CD4-positive, alpha-beta T cell treated with Interleukin-4 for 1 hour (primary cell): ENCODE measurements at places on chromosomes 11 and 22.

- DNase-seq = peak; percentile 14
Measured at GRCh38 chr11:32830413-32830738, 649 bp downstream of the PRRG4 start.

GRCh38 chr11:69210310-69211035, 54.7 kb downstream of the SMIM38 start:
- no peak for DNase-seq

DNA sequence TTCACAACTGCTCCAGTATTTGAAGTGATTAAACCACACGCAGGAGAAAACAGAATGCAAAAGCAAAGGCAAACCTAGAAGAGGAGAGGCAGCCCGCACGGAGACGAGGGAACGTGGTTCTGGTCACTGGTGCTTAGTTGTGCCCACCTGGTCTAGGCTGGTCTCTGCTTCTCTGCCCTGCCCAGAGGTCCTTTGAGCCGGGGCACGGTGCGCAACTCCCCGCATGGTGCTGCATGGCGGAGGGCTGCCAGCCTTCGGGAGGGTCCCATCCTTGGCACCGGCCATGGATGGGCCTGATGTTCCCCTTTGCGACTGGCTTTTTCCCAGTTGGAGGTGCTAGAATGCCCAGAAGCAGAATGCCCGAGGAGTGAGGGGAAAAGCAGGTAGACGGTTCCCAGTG, 46.1 kb downstream of the KCNC1 start:
- no peak for DNase-seq

GRCh38 chr11:43497144-43497543, 138.4 kb downstream of the TTC17 start:
- no peak for DNase-seq

- DNase-seq = no peak
Measured at GRCh38 chr22:43185860-43186261, 1.1 kb downstream of the TTLL12 start.

DNA sequence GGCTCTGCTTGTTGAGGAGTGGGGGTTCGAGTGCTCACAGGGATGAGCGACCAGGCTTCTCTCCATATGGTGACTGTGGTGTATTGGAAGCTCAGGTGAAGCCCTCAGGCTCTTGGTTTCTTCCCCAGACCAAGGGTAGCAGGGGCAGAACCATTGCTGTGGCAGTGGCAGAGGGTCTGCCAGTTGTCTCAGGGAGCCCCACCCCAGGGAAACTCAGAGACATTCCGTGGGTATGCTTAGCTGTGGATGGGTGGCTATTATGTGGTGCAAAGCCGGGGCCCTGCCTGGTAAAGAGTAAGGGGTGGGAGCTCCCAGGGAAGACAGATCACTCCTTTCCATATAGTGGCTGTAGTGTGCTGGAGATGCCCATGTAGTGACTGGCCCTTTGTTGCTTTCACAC, 167.8 kb downstream of the DLG2 start:
- DNase-seq = no peak

DNA sequence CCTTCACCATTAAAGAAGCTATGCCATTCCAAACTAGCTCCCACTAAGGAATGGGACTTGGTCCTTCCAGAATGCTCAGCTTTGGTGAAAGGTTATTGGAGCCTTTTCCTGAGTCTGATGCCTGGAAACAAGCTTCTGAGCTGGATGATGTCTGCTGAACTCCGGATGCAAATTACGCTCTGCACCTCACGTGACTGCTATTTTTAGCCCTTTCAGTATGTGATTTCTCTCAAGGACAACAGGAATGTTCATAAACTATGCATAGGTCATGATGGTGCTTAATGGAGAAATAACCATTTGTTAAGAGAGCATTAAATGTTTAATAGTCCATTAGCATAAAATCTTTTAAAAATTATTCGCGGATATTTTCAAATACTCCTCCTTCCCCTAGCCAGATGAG, 631.4 kb upstream of the KIRREL3 start:
- no peak for DNase-seq

GRCh38 chr11:72441752-72442207, 7.4 kb upstream of the CLPB start:
- DNase-seq = no peak

- DNase-seq = no peak
Measured at GRCh38 chr22:23777776-23778576, 5.3 kb downstream of the MMP11 start.

GRCh38 chr11:96014217-96014616, 90.3 kb upstream of the MTMR2 start:
- peak; percentile 47 for DNase-seq

DNA sequence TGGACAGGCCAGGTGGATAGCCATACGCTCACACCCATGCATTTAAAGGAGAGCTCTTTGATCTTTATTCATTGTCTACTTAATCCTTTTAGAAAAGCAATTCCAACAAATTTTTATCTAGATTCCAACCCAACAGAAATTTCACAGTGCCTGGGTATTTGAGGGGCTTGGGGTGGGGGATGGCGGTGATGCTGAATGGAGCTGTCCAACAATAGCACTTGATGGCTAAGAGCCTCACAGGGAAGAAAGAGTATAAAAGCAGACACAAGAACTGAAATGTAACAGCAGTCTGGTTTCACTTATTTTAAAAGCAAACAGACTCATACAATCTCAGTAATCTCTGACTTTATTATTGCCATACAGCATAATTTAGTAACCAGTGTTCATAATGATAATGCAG, 101.8 kb upstream of the SORL1-AS1 start:
- no peak for DNase-seq

DNA sequence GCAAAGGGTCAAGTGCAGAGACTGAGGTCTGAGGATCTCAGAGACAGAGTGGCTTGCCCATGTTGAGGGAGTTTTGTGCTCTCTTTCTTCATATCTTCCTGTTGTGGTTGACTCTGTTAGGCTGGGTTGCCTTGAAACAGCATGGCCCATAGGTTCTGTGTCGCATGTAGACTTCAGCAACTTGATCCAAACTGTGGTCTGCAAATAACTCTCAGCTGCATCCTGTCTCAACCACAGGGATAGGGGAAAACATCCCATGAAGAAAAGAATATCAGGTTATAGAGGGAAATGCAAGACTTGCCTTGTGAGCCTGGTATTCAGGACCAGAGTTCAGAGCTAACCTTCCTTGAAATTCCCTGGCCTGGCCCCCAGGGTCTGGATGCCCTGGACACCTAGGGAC, 69.4 kb downstream of the FLI1 start:
- no peak for DNase-seq
